NCI-H82 (cell line): ENCODE measurements at places on chromosomes 6 and 20.
A peak's percentile ranks its signal among the peaks of the same experiment; 100 is the strongest.

- peak; percentile 37 for DNase-seq
These were observed 248.9 kb upstream of the FOXQ1 start for GRCh38 chr6:1062786-1063545.

DNA sequence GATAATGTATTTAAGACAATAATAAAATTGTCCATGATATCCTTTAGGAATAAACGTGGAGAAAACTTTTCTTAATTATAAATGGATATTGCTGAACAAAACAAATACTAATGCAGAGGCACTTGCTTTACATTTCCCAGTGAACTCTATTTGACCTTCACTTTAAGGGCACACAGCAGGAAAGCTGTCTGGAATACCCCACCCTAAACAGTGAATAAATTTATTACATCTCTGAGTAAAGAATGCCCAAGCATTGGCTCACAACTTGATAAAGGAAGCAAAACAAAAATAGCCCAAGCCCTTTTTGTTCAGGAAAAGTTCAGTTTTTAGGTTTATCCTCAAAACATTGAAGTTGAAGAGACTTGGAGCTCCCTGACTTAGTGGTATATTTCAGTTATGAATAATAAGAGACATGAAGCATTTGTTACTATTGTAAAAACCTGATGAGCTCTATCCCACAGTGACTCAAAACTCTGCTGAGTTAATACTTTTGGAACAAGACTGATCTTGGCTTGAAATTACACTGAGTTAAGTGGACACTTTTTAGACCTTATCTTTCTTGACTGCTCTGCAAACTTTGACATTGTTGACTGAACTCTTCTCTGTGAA is 353.9 kb downstream of the BCKDHB start:
- no peak for DNase-seq

DNA sequence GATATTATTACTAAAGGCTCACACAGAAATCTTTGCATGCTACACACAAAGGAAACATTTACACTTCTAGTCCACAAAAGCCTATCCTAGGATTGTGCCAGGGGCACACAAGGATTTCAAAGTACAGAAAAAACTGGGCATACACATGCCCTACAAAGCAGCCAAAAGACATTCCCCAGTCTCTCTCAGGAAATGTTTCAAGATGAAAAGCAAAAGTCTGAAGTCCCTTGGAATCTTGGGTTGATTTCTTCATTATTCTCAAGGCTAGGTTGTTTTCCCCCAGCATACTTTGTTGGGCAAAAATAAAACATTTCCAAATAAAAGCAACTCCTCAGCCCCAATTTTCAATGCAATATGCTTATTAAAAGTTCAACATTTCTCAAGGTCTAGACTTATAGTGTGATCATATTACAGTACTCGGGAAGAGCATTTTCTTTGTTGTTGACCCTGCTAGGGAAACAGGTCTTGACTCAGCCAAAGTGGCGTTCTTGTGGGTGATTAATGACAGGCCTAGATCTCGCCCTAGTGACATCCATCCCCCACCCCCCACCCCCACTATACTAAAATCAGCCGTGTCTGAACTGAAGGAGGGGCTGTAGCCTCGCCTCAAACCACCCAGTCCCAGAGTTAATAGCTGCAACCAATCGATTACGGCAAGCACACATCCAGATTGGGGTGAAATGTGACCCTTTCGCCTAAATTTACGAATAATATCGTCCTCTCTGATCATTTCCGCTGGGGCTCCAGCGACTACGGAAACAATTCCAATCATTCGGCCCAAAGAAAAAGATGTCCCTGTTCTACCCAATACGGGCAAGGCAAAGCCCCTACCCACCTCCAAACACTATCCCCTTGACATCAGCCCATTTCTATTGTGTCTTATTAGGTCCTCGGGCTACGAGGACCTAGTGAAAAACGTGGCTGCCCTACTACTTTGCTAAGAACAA is 1.4 kb downstream of the AKIRIN2 start:
- peak; percentile 80 for DNase-seq

GRCh38 chr20:10511509-10512251 is 76.6 kb downstream of the SLX4IP start:
- DNase-seq = peak; percentile 77

- no peak for DNase-seq
These were observed 56.3 kb upstream of the LAMA2 start for GRCh38 chr6:128826606-128827005.

DNA sequence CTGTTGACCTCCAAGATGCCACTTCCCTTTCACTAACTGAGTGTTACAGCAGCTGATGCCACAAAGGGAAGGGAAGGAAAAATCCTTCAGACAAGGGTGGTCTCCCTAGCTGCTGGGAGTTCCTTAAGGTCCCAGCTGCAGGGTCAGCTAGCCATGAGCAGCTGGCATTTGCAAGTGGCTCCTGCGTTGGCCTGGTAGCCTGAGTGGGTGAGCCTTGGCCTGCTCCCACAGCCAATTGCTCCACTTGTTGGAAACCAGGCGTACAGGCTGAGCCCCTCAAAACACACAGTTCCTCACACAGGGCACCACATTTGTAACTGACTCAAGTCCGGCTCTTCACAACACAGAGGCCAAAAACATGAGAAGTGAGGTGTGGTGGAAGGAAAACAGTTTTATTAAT is 16.7 kb downstream of the TTK start:
- DNase-seq = no peak

DNA sequence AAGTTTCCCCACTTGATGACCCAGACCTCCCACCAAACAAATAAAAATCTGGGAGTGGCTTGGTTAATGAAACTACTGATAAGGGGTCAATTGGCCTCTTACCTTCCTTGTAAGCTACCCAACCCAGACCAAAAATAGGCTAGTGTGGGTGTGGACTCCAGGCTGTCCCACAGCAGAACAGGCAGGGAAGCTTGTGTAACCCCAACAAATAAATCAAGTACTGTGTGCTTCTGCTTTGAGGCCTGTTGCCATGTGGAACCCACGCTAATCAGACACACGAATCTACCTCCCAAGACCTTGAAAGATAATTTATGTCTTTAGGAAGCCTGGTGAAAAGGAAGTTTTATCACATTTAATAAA is 33.7 kb upstream of the PAQR8 start:
- DNase-seq = no peak

DNA sequence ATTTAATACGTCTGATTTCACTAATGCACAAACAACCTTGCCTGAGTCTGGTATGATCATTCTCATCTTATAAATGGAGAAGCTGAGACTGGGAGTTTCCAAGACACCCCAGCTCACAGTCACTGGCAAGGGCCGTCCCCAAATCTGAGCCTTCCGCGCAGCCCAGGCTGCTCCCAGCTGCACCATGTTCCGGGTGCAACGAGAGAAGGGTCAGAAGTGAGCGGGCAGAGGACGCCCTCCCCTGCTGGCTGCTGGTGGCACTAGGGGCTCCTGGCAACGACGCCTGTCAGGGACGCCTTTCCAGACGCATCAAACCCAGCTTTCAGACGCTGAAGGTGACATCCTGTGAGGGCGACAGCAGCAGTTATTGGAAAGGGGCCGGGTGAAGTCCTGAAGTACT is 115.3 kb upstream of the PROKR2 start:
- no peak for DNase-seq

DNA sequence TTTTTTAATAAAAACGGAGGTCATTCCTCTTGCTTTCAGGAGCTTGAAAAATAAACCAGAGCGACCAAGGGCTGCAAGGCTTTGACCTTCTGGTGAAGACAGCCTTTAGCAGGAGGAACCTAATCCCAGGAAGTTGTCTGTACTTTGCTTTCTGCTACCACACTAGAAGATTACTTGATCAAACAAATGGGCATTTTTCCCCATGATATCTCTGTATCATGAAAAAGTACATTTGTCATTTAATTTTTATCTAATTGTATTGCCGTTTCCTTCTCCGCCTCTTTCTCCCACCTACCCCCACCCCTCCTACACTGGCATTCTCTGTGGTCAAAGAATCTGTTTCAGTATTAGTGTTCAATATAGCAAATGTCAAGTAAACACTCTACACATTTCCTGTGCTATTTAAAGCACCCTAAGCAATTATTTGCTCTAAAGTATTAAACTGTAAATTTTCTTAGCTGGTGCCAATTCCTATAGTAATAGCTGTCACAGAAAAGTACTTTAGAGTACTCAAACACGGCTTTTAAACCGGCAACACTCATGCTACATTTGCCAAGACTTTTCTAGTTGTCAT is 29.7 kb downstream of the ATXN1 start:
- peak; percentile 11 for DNase-seq

GRCh38 chr6:166365221-166365620 is 17.5 kb downstream of the MPC1 start:
- DNase-seq = no peak

DNA sequence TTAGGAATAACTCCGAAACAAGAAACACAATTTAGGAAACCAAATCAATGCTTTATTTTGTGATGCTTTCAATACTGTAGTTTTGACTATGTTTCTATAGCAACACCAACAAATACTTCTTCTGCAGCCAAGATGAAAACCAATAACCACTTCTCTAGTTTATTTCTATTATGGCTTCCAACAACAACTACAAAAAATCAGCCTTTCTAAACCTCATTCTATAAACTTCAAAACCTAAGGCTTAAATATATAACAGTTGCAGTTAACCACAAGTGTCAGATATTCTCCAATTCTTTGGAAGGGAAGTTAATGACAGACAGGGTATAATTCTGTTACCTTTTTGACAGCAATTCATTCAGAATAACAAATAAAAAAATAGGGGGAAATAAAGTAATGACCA is 80.9 kb downstream of the EPB41L2 start:
- no peak for DNase-seq

- DNase-seq = no peak
These were observed 33.5 kb downstream of the ELOVL5 start for GRCh38 chr6:53315086-53315724.

- no peak for DNase-seq
These were observed 16.6 kb downstream of the BANF2 start for GRCh38 chr20:17716331-17716730.

GRCh38 chr20:2942439-2942838 is 69.2 kb downstream of the PTPRA start:
- DNase-seq = no peak

DNA sequence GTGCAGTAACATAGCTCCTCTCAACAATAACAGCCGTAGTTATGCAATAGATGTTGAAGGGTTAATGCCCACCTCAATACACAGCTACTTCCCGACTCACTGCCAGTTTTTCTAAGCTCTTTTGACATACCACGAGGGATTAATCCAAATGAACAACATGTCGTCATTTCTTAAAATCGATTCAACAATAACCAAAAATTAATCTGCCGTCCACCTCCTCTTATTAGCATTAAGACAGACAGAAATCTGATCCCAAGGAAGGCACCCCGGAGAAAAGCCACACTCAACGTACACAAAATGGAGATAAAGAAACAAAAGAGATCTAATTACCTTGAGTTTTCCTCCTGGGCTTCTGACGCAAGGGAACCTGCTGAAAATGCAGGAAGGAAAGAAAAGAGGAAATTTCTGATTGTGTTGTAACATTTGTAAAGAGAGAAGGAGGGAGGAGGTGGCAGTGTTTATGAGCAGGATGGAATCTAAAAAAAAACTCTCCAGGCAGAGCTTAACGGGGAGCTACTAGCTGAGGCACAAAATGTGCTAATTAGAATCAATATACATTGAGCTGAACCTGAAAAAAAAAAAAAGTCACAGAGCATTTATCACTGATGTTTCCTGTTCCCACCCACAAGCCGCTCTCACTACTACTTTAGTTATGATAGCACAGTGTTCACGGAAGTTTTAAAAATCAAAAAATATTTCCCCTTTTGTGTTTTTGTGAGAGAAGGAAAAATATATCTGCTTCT is 109.3 kb downstream of the IPCEF1 start:
- DNase-seq = peak; percentile 23

- no peak for DNase-seq
These were observed 77.1 kb downstream of the JAG1 start for GRCh38 chr20:10596710-10597121.

DNA sequence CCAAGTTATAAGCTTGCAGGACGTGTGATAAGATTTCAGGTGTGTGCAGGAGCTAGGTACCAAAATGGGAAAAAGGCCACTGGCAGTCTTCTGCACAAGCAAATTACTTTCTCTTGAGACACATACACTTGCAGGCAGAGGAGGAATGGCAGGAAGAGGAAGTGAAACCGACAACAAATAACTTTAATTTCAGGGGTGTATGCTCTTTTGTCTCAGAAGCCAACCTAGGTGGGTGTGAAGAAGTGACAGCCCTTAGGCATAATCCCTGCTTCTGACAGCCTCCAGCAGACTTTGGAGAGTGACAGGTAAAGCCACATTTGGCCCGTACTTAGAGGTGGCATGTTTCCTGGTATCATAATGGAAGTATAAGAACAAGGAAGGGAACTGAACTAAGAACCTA is 118.8 kb upstream of the TRAF3IP2 start:
- no peak for DNase-seq

DNA sequence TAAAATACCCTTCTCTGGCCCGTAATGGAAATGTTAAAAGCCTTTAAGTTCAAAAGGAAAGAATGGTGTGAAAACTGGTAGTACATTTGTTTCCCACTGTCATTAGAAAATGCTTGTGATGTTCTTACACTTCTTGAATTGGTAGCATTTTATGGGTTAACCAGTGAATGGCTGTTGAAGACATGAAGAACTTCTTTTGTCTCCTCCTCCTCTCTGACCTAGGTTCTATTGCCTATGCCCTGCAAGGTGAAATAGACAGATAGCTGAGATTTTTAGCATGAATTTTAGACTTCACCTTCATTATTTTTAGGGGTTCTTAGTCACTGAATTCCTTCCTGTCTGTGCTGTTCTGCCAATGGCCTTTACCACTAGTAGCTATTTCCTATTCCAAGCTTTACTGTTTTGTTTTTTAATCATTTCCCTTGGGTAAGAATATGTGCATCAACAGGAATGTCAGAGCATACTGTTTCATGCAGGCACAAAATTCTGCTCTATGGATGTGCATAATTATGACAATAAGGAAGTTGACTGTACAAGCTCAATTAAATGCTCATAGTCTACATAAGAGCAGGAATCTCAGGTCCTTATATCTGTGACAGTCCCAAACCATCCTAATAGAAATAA is 4.9 kb downstream of the TNFAIP3 start:
- peak; percentile 5 for DNase-seq

- DNase-seq = peak; percentile 88
These were observed 447 bp downstream of the MCM3 start for GRCh38 chr6:52284131-52284459.

DNA sequence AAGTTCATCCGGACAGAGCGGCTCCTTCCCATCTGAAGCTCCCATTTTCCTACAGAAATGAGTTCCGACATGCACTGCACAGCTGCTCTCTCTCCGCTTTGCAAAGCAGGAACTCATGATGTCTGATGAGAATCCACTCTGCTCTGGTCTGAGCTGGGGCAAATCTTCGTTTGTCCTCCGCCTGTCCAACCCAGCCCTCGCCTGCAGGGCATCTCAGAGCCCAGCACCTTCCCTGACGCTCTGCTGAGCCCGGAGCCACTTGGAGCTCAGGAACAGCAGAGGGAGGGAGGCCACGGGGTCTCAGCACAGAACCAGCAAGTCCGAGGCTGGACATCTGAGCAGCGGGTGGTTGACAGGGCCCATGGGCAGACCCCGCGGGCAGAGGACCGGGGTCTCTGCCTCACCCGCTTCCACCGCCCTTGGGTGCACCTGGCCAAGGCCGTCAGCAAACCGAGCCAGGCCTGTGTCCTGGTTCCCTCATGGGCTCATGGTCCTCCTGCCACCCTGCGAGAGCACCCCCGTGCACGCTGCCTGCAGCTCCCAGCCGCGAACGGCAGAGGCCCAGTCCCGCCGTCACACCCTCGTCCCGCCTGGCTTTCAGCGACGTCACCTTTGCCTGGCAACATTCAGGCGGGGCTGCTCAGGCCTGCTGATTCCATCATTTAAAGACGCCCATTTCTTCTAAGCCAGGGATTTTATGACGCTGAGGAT is 78.5 kb upstream of the BHLHE23 start:
- DNase-seq = peak; percentile 63

GRCh38 chr20:6765469-6766058 is 1.9 kb upstream of the BMP2 start:
- DNase-seq = peak; percentile 58
